Kidney glomerular epithelial cell (primary cell): ENCODE measurements at places on chromosomes 3 and 15.

DNA sequence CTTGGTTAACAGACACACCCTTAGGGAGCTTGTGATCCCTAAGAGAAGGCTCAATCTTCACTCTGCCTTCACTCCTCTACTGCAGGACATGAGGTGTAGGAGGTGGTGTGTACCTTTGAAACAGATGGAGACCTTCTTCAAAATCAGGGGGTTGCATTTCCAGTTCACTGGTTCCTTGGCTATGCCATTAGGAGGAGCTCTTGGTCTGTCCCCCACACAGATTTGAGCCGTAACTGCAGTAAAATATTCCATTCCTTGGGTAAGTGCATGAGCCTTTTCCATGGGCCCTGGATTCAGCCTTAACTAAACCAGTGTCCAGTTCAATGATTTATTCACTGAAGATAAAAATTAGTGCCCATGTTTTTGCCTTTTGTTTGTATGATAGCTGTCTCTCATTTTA is 144.6 kb downstream of the MCTP2 start:
- DNase-seq: no peak

DNA sequence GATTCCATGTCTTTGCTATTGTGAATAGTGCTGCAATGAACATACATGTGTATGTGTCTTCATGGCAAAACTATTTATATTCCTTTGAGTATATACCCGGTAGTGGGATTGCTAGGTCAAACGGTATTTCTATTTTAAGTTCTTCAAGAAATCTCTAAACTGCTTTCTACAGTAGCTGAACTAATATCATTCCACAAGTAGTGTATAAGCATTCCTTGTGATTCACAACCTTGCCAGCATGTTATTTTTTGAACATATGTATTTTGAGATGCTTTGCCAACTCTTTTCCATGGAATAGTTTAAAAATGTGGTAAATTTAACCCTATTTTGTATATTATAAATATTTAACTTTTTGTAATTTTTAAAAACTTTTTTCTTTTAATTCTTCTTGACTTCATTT is 592.7 kb upstream of the NAALADL2 start:
- DNase-seq: no peak

- no peak for DNase-seq
These were observed 163.8 kb upstream of the CMC1 start for GRCh38 chr3:28077572-28077971.

DNA sequence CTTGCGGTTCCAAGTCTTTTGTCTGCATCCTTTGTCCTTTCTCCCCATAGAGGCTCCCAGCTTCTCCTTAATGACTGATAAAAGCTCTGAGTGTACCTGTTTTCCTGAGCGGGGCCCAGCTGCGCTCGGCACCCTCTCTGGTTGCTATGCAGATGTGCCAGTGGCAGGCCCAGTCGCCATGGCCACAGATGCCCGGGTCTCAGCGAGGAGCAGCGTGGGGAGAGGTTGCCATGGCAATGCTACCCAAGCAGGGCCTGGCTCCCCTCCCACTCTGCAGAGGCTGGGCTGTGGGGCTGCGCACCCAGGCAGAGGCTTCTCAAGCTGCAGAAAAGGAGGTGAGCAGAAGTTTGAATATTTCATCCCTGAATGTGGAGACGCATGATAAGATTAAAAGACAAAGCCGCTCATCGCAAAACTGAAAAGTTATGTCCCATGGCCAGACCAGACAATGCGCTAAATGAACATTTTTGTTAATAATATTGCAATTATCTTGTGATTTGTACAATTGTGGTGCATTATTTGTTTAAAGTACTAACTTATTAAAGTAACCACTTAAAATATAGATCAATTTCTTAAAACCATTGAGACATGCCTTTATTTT is 66.1 kb downstream of the TPRA1 start:
- no peak for DNase-seq

DNA sequence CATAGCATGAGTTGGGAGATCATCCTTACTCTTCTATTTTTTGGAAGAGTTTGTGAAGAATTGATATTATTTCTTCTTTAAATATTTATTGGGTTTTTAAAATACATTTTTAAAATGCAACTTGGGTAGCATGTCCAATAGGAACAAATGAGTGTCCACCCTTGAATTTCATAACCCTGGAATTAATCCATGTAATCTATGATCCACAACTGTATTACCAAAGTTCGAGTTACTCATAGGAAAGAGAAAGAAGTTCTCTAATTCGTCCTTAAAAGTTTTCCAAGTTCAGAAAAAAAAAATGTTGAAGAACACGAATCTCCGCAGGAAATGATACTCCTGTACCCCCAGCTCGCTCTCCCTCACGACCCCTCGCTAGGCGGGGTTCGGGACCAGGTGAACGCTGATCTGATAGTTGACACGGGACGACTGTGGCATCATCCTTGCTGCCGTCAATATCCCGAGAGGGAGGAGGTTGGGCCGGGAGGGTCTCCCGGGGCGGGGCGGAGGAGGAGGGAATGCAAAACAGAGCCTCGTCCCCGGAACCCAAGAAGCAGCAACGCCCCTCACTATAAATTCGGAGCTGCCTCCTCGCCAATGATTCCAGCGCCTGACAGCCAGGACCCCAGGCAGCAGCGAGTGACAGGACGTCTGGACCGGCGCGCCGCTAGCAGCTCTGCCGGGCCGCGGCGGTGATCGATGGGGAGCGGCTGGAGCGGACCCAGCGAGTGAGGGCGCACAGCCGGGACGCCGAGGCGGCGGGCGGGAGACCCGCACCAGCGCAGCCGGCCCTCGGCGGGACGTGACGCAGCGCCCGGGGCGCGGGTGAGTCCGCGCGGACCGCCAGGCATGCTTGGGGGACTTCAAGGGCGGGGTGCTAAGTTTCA is at the start of gene AGTR1:
Gene AGTR1, plus strand, starts transcription at position 598 of the 884 bp plus-strand sequence. CDS start 43,133 bp downstream, outside the sequence.
- no peak for DNase-seq

- DNase-seq: no peak
These were observed 65.8 kb downstream of the SV2B start for GRCh38 chr15:91165850-91166249.

DNA sequence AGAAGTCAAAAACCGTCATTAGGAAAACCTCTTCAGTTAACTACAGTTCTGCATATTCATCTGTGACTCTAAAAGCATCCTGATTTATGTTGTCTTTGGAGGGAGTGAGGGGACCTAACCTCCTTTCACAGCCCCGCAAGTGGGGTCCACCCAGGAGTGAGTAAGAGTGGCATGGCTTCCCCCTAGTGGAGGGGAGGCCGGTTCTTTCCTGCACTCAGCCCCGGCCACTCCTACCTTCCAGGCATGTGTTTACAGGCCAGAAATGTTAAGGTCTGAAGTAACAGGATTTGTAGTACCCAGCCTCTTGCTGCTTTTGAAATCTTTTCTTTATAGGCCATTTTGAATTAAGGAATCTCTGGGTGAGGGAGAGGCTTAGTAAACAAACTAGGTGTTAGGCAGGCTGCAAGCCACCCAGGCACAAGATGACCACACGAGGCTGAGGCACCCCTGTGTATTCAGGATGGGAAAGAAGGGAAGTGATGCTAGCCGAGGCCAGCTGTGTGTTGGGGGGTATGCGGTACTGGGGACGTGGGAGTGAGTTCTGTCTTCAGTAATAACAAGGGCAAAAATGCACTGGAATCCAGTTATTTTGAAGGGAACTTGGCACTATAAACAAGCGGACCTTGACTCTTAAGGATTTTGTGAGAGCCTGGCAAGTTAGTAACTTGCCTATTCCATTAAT is 50.5 kb downstream of the CTDSPL start:
- DNase-seq: no peak

GRCh38 chr15:78032671-78033070 is 44.8 kb downstream of the TBC1D2B start:
- no peak for DNase-seq

GRCh38 chr3:13002398-13003124 is 70.7 kb downstream of the IQSEC1 start:
- DNase-seq: no peak

DNA sequence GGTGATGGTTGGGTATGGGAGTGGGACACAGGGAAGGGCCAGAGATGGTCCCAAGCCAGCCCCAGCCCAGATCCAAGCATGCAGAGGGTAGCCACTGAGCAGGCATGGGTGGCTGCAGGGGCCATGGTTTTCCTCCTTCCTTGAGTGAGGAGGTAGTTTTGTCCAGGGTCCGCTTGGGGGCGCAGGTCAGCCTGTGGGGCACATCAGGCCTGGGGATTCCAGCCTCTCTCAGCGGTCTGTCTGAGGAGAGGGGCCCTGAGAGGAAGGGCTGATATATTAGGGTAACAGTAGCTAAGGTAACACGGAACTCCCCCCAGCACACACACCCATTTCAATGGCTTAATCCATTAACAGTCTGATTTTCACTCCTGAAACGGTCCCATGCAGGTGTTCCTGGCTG is 22.7 kb upstream of the LCTL start:
- no peak for DNase-seq

DNA sequence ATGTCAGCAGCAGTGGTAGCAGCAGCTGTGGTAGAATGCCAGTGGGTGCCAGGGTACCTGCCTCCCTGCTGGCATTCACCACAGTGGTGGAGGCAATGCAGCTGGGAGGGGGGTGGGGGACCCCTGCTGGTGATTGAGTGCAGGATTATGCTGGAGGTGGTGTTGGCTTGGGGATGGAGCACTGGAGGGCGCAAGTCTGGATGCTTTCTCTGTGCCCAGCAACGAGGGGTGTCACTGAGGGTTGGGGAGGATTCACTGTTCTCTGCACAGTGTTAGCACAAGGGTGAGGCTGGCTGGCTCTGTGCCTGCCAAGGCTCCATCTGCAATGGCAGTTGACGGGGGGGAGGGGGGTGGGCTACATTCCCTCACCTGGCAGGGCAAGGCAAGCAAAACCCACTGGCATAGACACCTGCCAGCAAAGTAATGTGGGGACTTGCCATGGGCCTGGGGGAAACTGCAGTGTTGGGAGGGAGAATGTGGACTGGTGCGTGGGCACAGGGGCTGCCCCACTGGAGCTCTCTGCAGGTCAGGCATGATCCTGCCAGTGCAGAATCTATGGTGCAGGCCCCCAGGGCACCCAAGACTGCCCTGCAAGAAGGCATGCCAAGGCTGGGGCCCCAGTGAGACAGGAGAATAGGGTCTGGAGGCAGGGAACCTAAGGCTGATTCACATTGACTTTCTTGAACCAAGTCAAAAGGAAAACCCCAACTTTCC is 64.3 kb downstream of the MINDY4B start:
- no peak for DNase-seq

GRCh38 chr3:186976837-186977750 is 46.8 kb downstream of the ST6GAL1 start:
- DNase-seq: no peak

- DNase-seq: no peak
These were observed 158.8 kb downstream of the KLF13 start for GRCh38 chr15:31485431-31485830.

DNA sequence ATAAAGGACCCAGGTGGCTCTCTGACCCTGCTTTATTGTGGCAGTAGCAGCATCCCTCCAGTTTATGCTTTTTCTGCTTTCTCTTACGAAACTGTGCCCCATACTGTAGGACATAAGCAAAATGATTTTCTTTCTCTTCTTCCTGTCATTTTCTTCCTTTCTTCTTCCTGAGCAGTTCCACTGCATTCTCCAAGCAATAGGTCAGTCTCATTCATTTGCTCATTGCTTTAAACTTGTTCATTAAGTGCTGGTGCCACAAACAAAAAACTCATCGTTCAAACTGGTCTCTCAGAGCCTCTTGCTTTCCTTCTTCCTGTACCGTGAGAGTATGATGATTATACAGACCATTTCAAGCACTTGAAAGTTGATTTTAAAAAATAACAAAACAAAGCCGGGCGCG is 66.8 kb downstream of the PDE8A start:
- DNase-seq: peak; percentile 3

DNA sequence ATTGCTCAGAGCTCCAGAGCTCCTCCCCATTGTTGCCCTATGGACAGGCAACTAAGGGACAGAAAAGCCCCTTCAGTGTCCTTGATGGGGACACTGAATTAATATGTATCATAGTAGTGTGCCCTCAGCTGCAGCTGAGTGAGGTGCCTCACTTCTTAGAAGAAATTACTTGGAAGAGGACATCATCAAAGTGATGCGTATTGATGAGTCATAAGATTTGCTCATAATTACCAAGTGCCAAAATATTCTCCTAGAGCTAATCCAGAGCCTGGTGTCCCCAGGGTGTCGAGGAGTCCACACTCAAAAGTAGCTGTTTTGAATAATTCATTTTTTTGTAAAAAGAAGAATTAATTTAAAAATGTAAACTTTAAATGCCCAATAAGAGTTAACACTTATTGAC is 200.7 kb upstream of the SEMA6D start:
- DNase-seq: no peak

DNA sequence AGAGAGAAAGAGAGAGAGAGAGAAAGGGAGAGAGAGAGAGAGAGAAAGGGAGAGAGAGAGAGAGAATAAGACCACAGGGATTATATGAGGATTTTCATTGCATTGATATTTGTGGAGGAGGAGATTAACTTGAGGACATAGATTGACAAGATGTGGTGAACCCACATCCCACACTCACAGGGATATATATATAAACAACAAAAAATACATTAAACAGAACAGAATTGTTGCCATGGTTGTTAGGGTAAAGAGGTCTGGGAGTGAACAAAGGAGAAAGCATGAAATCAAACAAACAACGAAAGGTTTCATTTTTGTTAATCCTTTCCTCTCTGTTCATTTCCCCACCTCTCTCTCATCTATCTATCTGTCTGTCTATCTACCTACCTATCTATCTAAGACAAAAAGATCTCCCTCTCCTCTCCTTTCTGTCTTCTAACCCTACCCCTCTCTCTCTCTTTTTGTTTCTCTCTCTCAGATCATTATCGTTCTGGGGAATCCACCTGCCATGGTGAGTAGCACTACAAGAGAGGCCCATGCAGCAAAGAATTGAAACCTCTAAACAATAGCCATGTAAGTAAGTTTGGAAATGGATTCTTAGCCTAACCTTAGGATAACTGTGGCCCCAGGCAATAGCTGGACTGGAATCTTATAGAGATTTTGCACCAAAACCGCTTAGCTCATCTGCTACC is 280.9 kb downstream of the RAP2B start:
- no peak for DNase-seq
